B cell (primary cell): ENCODE measurements at places on chromosomes 3 and 15. TPM values are rescaled to one million over a fixed set of nuclear protein-coding genes. Genes with fewer than 3 reads are reported as not detected.

DNA sequence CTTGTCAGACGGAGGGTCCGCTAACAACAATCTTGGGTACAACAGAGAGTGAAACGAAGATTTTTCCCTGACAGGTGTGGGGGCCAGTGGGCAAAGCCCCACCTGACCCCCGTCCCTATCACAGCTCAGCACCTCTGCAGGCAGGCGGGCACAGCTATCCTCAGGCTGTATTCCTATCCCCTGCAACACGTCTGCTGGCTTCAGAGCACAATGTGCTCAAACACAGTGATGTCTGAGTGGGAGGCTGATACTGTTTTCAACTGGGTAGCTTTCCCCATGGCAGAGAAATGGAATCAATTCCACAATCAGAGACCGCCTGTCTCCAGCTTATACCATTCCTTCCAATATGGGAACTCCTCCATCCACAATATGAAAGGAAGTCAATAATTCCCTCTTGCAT lies 28.0 kb downstream of the TLE3 start:
- DNase-seq: no peak

DNA sequence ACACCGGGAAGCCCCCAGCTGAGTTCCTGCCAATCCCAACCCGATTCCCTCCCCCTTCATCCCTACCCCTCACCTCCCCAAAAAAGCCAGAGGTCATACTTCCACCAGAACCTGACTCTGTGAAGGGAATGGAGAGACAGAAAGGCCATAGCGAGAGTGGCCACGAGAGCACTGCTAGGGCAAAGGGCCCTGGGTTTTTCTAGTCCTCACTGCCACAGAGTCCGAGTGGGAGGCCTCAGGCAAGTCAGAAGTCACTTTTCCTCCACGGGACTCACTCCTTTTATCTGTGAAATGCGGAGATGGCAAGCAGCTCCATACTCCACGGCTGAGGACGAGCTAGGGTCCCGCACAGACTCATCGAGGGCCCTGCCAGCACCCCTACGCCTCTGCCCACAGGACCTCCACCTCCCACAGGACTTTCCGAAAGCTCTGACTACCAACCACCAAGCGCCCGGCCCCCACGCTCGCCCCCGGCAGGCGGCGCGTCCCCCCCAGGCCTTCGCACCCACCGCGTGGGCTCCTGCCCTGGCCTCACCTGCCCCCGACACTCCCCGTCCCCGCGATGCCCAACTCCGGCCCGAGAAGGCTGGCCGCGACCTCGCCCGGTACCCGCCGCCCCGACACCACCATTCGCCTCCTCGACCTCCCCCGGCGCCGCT lies 792 bp downstream of the ATP13A3 start:
- peak; percentile 79 for DNase-seq

GRCh38 chr3:119191800-119192199 lies 18.4 kb downstream of the UPK1B start:
- no peak for DNase-seq

GRCh38 chr3:117485841-117486240 lies 776.3 kb downstream of the TUSC7 start:
- DNase-seq: no peak

GRCh38 chr3:184981071-184981470 lies 169.1 kb downstream of the VPS8 start:
- DNase-seq: no peak

- DNase-seq: no peak
Observed at GRCh38 chr15:100924436-100924835, 5.3 kb downstream of the LRRK1 start.

The ZDHHC19 gene
- 0.73 and 0.91 TPM in 2 replicates for total RNA-seq

The SSUH2 gene
- not detected in 2 replicates for total RNA-seq

The SHC4 gene
- 0.69 and 0.75 TPM in 2 replicates for total RNA-seq

GRCh38 chr15:28969511-28970085 lies 83.8 kb downstream of the APBA2 start:
- no peak for DNase-seq

GRCh38 chr3:147130461-147130860 lies 275.9 kb downstream of the ZIC4 start:
- DNase-seq: no peak

DNA sequence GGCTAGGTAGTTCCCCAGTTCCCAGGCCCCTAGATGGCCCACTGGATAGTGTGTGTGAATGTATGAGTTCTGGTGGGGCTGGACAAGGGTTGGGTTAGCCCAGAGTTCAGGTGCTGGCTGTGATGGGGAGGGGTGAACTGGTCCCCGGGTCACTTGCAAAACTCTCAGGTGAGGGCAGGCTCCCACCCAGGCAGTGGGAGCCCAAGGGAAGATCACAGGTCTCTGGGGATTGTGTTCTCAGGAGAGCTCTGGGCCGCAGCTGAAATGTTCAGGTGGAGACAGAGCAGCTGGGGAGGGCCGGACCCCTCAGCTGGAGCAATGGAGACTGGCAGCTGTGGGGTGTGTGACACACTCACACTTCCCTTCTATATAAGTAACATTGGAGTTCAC lies 12.8 kb upstream of the FAM98B start:
- DNase-seq: no peak

DNA sequence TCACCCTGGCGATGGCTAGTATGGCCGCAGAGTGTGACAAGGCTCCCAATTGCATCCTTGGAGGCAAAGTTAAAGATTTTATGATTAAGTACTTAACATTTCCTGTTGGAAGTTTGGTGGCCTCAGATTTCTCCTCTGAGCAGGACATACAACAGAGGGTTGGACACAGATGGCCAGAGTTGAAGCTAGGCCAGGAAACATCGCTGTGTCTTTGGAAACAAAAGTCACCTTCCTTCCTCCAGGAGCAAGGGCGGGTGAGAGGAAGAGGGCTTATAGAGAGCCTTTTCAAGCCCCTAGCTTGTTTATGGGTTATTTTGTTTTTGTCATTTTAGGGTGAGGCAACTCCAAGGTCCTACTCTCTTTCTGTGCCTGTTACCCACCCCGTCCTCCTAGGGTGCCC lies 24.2 kb downstream of the SLC6A1 start:
- DNase-seq: no peak

- DNase-seq: peak; percentile 56
Observed at GRCh38 chr3:186825294-186825821, 17.2 kb upstream of the ADIPOQ start.

- no peak for DNase-seq
Observed at GRCh38 chr3:152539191-152539764, 270.5 kb downstream of the MBNL1 start.

DNA sequence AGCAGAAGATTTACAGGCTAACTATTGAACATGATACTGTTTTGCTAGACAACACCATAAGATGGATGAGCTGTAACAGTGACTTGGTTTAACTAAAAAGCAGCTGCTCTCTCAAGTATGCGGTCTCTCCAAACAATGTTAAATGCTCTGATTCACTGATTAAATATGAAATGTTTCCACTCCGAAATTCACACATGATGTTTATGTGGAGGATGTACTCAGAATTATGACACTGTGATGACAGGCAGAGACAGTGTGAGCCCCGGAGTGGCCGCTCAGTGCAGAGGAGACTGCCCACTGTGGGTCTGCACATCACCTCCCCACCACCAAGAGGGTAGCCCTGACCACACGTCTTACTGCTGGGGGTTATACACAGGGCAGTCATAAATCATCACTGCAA lies 83.9 kb upstream of the MEX3B start:
- DNase-seq: no peak

- DNase-seq: no peak
Observed at GRCh38 chr3:12934431-12934830, 93.1 kb upstream of the RPL32 start.

The B3GNT5 gene
- 0.37 TPM in 1 of 2 replicates, not detected in the other for total RNA-seq

The IGSF10 gene
- not detected in 2 replicates for total RNA-seq

The NPAP1 gene
- total RNA-seq: not detected in 2 replicates

The MLF1 gene
- 0.32 TPM in 1 of 2 replicates, not detected in the other for total RNA-seq

DNA sequence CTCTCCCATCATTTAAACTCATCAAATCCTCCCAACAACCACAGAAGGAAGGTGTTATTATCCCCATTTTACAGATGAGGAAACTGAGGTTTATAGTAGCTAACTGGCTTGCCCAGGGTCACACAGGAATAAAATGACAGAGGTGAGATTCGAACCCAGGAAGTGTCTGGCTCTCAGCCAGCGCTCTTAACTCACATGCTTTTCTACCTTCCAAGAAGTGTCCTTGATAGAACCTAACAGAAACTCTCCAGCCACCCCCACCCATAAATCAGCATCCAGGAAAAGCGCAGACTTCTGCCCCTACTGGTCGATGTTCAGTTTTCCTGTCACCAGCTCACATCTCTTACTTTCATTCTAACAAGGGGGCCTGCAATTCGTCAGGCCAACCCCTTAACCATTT lies 51.7 kb downstream of the SPATA12 start:
- DNase-seq: no peak

The PROK2 gene
- not detected in 2 replicates for total RNA-seq

The RTP3 gene
- not detected in 2 replicates for total RNA-seq

- DNase-seq: no peak
Observed at GRCh38 chr3:33989229-33989628, 190.8 kb downstream of the PDCD6IP start.

The AP3B2 gene
- total RNA-seq: 0.15 and 0.61 TPM in 2 replicates

The OXSR1 gene
- total RNA-seq: 37.9 and 41.5 TPM in 2 replicates

The TLR9 gene
- total RNA-seq: 16.0 and 21.0 TPM in 2 replicates

DNA sequence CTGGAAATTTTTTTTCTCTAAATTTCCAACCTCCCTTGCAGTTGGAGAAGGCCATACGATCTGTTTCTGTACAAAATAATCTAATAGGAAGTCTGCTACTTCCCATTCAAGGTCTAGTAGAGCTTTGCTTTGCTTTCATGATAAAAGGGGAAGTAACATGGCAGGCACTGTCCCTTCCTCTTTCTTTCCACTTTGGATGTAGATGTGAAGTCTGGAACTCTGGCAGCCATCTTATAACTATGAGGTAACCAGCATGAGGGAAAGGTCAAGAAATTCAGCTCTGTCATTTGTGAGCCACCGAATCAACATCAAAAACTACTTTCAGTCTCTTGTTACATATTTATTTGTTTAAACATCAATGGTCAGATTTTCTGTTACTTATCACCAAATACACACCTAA lies 156.3 kb downstream of the MTHFS start:
- DNase-seq: no peak

The BTLA gene
- 91.6 and 101 TPM in 2 replicates for total RNA-seq

- no peak for DNase-seq
Observed at GRCh38 chr3:160774172-160774571, 18.1 kb downstream of the PPM1L start.

GRCh38 chr3:171321559-171322360 lies 138.4 kb downstream of the TNIK start:
- no peak for DNase-seq

GRCh38 chr15:57554063-57554811 lies 37.5 kb upstream of the MYZAP start:
- DNase-seq: no peak

DNA sequence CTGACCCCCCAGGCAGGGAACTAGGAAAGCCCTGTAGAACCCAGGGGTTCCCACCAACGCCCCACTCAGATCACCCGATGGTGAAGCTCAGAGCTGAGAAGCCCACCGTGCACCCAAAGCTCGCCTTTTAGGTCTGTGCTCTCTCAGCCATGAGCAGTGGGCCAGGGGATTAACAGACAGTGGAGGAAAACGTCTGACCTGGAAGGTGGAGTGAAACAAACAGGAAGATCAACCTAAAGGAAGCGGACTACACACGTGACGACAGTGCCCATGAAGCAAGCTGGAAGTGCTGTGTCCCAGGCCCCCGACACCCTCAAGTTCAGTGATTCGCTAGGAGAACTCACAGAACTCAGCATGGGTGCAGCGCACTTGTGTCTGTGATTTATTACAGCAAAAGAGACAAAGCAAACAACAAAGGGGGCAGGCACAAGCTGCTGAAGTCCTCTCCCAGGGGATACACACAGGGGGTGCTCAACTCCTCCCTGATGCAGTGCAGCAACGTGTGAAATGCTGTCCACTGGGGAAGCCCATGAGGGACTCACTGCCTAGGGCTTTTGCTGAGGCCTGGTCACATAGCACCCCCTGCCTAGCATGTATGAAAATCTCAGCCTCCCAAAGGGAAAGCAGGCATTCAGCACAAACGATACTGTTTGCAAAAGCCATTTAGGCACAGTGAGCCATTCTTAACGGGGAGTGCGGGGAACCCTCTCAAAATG lies 43.5 kb downstream of the CFAP92 start:
- no peak for DNase-seq

The LRRC15 gene
- not detected in 2 replicates for total RNA-seq

- peak; percentile 8 for DNase-seq
Observed at GRCh38 chr3:18988614-18989229, 159.6 kb upstream of the KCNH8 start.

The MRPL3 gene
- total RNA-seq: 40.9 and 50.1 TPM in 2 replicates

DNA sequence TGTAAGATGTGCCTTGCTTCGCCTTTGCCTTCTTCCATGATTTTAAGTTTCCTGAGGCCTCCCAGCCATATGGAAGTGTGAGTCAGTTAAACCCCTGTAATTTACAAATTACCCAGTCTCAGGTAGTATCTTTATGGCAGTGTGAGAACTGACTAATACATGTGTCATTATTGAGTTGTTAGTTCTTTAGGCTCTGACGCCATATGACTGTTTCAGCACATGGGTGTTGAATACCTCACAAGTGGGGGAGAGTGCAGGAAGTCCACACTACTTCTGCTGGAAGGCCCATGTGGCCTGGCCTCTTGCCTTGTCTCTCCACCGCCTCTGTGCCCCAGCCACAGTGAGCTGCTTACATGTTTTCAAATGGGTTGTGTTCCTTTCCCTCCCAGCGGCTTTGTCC lies 28.5 kb downstream of the MFSD1 start:
- no peak for DNase-seq

- DNase-seq: no peak
Observed at GRCh38 chr15:31843426-31844055, 186.8 kb upstream of the CHRNA7 start.

- DNase-seq: no peak
Observed at GRCh38 chr15:82568986-82569385, 28.7 kb upstream of the RPS17 start.

DNA sequence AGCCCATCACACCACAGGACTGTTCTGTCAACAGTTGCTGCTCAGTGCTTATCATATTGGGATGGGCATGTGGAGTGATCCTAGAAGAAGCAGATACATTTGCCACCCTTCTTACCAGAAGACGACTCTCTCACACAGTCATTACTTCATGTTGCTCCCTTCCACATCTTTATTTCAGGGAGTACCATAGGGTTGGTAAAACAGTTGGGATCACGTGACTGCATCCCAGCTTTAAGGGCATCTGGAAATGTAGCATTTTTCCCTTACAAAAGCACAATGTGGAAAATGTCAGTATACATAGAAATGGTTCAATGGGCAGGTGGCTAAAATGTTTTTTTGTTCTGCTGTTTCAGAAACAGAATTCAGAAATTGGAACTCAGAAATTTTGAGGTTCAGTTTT lies 791.0 kb downstream of the OTOL1 start:
- no peak for DNase-seq

GRCh38 chr3:53221827-53222182 lies 34.0 kb downstream of the TKT start:
- DNase-seq: no peak

The GPR160 gene
- 17.5 and 17.7 TPM in 2 replicates for total RNA-seq

- DNase-seq: no peak
Observed at GRCh38 chr3:140766465-140766864, 88.6 kb downstream of the TRIM42 start.
